Activated naive CD8-positive, alpha-beta T cell treated with anti-CD3 and anti-CD28 coated beads, Interleukin-2, amount 50 U/mL, for 24 hours (primary cell): ENCODE measurements at places on chromosomes 3 and 15.

GRCh38 chr3:180048103-180048502 lies 11.4 kb upstream of the PEX5L start:
- H3K4me1 ChIP-seq = no peaks in the 10 kb centered on the region
- no peak overlapping the region for H3K27ac ChIP-seq
- H3K4me3 ChIP-seq = no peak overlapping the region
- H3K27me3 ChIP-seq = no peaks in the 10 kb centered on the region

GRCh38 chr3:122572940-122573412 lies 4.5 kb upstream of the PARP15 start:
- no peak overlapping the region for H3K4me3 ChIP-seq
- peaks cover 78% of the 10 kb centered on the region for H3K4me1 ChIP-seq
- peak; percentile 30 for DNase-seq
- H3K36me3 ChIP-seq = peaks cover 46% of the 10 kb centered on the region
- H3K27ac ChIP-seq = peak overlapping the region; percentile 78

DNA sequence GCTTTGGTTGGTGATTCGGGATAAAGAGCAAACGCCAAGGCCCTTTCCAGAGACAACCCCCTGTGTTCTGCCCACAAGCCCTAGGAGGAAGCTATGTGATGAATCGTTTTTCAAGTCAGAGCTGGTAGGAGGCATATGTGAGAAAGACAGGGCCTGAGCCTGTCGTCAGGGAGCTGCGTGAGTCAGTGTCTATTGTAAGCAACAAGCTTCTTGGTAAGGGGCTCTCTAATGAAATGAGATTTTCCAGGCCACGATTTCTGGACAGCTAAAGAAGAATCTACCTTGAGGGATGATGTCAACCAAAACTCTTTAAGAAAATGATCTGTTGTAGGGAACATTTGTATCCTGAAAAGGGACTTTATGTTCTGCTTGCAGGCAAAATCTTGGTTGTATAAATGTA lies 318.9 kb upstream of the IL12A start:
- no peak for DNase-seq

DNA sequence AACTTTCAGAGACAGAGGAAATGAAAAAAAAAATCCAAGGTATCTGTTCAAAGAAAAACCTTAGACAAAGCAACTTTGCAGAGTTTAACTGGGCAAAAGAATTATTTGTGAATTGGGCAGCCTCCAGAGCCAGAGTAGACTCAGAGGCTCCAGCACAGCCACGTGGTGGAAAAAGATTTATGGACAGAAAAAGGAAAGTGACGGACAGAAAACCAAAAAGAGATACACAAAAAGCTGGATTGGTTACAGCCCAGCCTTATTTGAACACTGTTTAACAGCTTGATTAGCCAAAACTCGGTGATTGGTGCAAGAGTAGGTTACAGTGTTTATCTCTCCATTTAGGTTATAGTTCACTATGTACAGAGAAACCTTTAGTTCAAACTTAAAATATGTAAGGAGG lies 23.7 kb upstream of the GPD1L start:
- DNase-seq = no peak
- H3K4me1 ChIP-seq = no peaks in the 10 kb centered on the region
- H3K27ac ChIP-seq = no peak overlapping the region
- peaks cover 2% of the 10 kb centered on the region for H3K27me3 ChIP-seq
- H3K36me3 ChIP-seq = no peaks in the 10 kb centered on the region

DNA sequence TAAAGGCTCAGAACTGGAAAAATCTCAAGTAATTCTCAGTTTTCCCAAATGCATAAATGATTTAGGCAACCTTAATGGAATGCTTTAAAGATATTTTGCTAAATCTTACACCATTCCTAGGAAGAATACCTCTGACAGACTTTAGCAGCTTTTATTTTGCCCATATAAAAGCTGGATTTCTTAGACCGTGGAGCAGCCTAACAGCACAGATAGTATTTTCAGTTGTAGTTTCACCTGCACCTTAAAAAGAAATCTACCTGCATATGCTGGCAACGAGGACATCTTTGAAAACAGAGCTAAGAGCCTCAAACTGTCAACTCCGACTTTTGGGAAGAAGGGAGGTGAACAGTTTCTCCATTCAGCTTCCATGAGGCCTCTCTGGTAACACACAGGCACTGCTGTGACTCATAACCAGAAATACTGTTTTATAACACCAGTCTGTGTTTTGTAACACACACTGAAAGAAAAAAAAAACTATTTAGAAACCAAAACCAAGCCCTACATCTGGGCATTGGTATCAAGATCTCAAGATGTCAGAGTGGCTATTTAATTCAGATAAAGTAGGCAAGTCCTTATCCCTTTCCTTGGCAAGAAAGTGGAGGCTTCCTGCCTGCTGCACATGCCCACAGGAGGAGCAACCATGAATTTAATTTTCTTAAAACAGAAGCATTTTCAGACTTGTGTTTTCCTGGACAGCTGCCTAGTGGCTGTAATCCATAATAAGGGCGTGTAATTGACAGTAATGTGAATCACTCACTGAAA lies 181.5 kb upstream of the ICE2 start:
- no peak overlapping the region for H3K4me3 ChIP-seq
- DNase-seq = no peak
- H3K27me3 ChIP-seq = no peaks in the 10 kb centered on the region
- peaks cover 23% of the 10 kb centered on the region for H3K4me1 ChIP-seq
- no peaks in the 10 kb centered on the region for H3K36me3 ChIP-seq
- H3K27ac ChIP-seq = no peak overlapping the region

GRCh38 chr15:84595660-84596059 lies 5.1 kb upstream of the ZSCAN2 start:
- H3K27ac ChIP-seq = no peak overlapping the region
- no peaks in the 10 kb centered on the region for H3K27me3 ChIP-seq
- no peak overlapping the region for H3K4me3 ChIP-seq
- H3K36me3 ChIP-seq = no peaks in the 10 kb centered on the region

DNA sequence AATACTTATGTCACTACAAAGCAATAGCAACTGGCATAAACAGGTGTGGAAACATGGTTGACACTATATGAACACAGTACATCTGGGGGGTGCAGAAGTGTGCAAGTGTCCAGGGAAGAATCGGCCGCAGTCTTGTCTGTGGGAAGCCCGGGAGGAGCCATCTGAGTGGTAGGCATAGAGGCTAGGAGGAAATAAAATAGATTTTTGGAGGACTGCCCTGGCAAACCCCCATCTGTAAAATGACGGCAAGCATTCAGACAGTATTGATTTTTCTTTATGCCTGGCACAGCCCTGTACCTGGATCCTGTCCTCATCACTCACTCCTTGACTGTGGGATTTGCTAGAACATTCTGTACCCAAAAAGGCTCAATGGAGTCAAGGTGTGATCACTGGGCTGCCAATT lies 31.3 kb downstream of the THSD4 start:
- H3K27ac ChIP-seq = no peak overlapping the region
- H3K27me3 ChIP-seq = peaks cover 7% of the 10 kb centered on the region
- no peaks in the 10 kb centered on the region for H3K36me3 ChIP-seq
- no peak overlapping the region for H3K4me3 ChIP-seq
- no peak for DNase-seq

DNA sequence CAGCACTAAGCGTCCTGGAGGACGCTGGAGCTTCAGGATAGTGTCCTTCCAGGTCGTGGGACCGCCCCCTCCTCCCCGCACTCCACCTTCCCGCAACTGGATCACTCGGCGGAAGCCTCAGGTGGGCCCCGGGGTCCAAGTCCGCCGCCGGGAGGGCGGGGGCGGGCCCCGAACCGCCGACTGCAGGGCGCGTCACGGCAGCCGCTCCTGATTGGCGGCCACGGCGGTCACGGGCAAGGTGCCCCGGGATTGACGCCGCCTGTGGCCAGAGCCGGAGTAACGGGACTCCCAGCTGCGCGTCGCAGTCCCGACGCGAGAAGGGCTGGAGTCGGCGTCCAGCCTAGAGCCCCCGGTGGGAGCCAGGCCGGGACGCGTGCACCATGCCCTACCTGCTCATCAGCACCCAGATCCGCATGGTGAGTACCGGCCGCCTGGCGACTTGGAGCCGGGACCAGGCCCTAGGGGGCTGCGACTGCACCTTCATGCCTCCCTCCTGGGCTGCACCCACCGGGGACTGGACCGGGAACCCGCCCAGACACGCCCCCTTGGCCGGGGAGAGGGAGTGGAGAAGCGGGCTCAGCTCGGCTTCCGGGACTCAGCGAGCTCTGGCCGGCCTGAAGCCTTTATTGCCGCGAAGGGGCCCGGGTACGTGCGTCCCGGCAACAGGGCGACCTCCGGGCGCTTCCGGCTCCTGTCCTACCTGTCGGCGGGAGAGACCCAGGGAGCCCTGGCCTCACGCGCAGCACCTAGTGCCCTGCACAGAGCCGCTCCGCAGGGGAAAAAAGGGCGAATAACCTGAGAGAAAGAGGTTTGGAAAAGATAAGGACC lies at the start of gene GCHFR:
Gene GCHFR, plus strand, starts transcription at position 268 of the 828 bp plus-strand sequence. Its CDS starts 113 bp downstream, at position 381.
- H3K4me1 ChIP-seq = peaks cover 43% of the 10 kb centered on the region
- no peaks in the 10 kb centered on the region for H3K27me3 ChIP-seq
- H3K4me3 ChIP-seq = peak within 1 kb of the TSS; percentile 66
- H3K27ac ChIP-seq = peak within 1 kb of the TSS; percentile 77
- H3K36me3 ChIP-seq = no peaks in the 10 kb centered on the region
- DNase-seq = peak; percentile 78

DNA sequence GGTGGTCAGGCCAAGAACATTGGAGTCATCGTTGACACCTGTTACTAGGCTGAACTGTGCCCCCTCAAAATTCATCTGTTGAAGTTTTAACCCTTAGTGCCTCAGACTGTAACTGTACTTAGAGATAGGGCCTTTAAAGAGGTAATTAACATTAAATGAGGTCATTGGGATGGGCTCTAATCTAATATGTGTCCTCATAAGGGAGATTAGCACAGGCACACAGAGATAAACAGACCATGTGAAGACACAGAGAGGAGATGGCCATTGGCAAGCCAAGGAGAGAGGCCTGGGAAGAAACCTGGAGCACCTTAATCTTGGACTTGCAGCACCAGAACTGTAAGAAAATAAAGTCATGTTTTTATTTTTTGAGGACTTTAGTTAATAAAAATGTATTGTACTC lies 59.6 kb downstream of the PLCL2 start:
- H3K4me1 ChIP-seq = peaks cover 59% of the 10 kb centered on the region
- peaks cover 5% of the 10 kb centered on the region for H3K36me3 ChIP-seq
- H3K27me3 ChIP-seq = no peaks in the 10 kb centered on the region
- H3K4me3 ChIP-seq = no peak overlapping the region
- DNase-seq = no peak

DNA sequence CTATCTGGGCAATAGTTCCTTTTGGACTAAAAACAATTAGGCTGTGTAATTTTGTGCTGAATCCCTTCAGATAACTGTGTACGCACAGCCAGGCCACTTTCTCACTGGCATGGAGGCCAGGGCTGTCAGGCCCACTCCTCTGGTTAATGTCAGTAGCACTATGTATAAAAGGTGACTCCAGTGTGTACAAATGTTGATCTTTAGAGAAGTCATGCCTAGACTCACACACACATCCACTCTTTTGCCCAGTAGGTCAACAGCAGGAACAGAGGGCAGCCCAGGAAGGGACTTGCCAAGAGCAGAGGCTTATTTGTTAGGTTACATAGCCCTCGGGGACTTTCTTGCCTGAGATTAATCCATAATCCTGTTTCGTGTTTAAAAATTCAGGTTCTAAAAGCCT lies 416.6 kb upstream of the WNT5A start:
- no peak overlapping the region for H3K4me3 ChIP-seq
- H3K36me3 ChIP-seq = no peaks in the 10 kb centered on the region
- no peaks in the 10 kb centered on the region for H3K4me1 ChIP-seq
- no peak for DNase-seq

GRCh38 chr3:50174947-50175524 lies 16.4 kb upstream of the GNAT1 start:
- no peak for DNase-seq
- no peaks in the 10 kb centered on the region for H3K36me3 ChIP-seq
- H3K4me3 ChIP-seq = no peak overlapping the region
- H3K27me3 ChIP-seq = no peaks in the 10 kb centered on the region
- no peaks in the 10 kb centered on the region for H3K4me1 ChIP-seq

DNA sequence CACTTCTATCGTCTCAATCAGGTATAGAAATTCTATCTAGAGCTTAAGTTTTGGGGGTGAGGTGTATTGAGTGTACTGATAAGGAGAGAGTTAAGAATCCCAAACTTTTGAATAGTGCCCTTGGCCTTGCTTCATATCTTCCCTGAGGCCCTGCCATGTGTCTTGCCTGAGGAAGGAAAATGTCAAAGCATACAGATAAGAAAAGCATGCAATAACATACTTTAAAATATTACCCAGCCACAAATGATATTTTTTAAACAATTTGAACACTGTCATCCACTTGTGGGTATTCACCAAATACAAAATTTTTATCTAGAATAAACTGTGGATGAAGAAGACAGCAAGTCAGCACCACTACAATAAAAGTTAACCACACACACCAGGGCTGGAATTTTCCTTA lies 631.0 kb upstream of the ALCAM start:
- H3K36me3 ChIP-seq = no peaks in the 10 kb centered on the region
- no peak overlapping the region for H3K27ac ChIP-seq
- no peaks in the 10 kb centered on the region for H3K27me3 ChIP-seq
- no peak overlapping the region for H3K4me3 ChIP-seq
- H3K4me1 ChIP-seq = no peaks in the 10 kb centered on the region

DNA sequence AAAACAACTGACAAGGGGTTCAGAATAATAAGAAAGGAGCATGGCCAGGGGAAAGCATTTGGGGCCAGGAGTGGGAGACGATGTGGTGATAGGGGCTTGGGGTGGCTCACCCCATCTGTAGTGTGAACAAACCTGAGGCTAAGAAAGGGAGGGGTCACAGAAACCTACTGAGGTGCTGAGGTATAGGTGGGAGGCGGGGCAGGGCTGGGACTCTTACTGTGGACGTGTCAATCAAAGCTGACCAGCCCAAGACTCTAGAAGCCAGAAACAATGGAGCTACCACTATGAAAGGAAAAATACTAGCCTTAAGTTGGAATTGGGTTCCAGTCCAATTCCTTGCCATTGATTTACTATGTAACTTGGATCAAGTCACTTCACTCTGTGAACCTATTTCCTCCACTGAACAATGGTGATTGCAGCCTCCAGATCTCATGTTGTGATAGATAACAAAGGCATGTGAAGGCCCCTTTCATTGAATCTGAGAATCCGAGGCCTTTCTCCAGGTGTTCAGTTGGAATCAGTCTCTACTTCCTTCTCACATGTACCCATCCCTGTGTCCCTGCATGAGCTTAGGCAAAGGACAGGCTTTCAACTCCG lies 260.9 kb upstream of the HES1 start:
- no peak for DNase-seq
- peaks cover 24% of the 10 kb centered on the region for H3K27me3 ChIP-seq
- H3K4me3 ChIP-seq = no peak overlapping the region
- H3K36me3 ChIP-seq = no peaks in the 10 kb centered on the region

GRCh38 chr3:31541089-31541488 lies 8.4 kb downstream of the STT3B start:
- H3K36me3 ChIP-seq = peaks cover 33% of the 10 kb centered on the region
- H3K27me3 ChIP-seq = no peaks in the 10 kb centered on the region
- H3K4me1 ChIP-seq = peaks cover 88% of the 10 kb centered on the region
- no peak for DNase-seq
- no peak overlapping the region for H3K4me3 ChIP-seq

- no peaks in the 10 kb centered on the region for H3K36me3 ChIP-seq
- no peak overlapping the region for H3K27ac ChIP-seq
- H3K4me3 ChIP-seq = no peak overlapping the region
- H3K27me3 ChIP-seq = no peaks in the 10 kb centered on the region
- H3K4me1 ChIP-seq = peaks cover 3% of the 10 kb centered on the region
These were observed 14.8 kb upstream of the RAD51 start for GRCh38 chr15:40680151-40680550.
